Stimulated activated CD8-positive, alpha-beta memory T cell treated with anti-CD3 and anti-CD28 coated beads, Interleukin-4, amount 100 ng/mL, for 1 hour (primary cell): ENCODE measurements at places on chromosomes 3 and 15.

DNA sequence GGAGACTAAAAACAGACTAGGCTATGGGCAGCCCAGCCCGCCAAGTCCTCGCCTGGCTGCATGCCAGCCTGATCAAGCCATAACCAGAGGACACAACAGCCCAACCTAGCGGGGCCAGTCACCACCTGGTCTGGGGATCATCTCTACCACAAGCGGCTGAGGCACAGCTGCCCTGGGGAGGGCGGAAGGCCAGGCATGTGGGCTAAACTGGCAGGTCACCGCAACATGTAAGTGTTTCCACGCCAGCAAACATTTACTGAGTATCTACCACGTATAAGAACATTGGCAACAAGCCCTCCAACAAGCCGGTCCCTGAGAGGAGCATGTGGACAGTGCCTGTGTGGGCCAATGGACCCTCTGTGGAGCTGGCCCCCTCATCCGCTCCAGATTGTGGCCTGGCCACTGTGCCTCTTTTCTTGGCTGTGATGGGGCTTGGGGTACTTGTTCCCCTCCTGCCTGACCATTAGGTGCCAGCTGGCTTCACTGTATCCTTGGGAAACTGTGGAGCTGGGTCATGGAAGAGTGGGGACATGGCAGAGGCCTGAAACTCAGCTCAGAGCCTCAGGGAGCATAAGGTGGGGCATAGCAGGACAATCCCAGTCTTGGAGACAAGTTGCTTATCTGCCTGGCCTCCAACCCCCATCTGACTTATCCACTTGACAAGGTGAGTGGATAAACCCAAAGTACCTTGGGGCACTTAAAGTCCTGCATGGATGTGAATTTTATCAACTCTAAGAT lies 9.0 kb downstream of the UBXN7 start:
- DNase-seq = no peak

DNA sequence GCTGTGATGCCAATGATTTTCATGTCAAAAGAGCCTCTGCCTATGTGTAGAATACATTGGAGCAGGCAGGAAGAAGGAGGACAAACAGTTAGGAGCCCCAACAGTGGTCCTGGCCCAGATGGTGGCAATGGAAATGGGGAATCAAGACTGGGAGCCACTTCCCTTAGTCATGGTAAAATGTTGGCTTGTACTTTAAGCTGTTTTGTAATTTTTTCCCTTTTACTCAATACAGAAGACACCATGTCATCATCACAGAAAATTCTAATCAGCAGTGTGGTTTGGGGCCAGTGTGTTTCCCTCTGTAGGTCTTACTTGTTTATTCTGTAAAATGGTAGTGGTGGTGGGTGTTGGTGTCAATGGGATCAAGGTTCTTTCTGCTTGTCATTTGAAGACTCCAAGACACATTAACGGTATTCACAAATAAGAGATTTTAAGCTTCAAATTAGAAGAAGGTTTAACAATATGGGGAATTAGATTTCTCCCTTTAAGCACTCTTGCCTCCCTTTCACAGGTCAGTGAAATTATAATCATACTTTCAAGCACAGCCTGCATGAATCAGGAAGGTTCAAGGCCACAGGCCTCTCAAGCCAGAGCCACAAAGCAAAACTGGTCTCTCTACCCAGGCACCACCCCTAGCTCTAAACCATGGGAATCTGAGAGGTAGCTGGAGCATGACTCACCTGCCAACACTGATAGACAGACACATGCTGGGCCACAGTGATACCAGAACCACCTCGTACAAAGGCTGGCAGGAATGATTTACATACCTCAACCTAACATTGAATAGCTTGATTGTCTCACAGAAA lies 24.9 kb downstream of the SIAH2 start:
- DNase-seq = no peak

DNA sequence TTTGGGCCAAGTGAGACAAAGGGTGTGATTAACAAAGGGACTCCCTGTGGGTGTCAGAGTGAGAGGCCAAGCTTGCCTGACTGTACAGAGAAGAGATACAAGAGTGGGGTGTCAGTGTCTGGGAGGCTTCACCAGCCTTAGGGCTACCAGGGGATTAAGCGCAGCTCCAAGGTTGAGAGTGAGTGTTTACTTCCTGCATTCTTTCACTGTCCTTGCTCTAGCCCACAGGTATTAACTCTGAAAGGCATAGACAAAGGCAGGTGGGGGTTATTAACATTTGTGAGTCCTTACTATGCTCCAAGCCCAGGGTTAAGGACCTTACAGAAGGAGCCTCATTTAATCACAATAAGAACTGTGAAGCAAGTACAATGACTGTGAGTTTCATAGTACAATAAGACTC lies 107.6 kb downstream of the IL20RB start:
- DNase-seq = no peak

DNA sequence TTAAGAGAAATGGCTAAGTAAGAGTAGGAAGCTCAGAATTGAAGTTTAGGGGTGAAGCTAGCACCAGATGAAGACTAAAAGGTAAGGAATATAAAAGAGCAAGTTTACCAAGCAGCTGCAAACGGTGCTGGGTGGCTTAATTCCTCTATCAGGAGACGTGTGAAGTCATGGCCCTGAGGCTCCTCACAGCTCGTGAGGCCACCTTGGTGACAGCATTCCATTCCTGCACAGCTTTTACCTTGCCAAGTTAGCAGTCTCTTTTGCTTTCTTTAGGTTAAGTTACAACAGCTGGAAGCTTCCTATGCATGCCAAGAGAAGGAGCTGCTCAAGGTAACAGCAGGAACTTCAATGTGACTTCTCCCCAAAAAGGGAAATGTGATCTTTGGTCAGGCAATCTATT lies 6.4 kb downstream of the TMCO5A start:
- DNase-seq = no peak

DNA sequence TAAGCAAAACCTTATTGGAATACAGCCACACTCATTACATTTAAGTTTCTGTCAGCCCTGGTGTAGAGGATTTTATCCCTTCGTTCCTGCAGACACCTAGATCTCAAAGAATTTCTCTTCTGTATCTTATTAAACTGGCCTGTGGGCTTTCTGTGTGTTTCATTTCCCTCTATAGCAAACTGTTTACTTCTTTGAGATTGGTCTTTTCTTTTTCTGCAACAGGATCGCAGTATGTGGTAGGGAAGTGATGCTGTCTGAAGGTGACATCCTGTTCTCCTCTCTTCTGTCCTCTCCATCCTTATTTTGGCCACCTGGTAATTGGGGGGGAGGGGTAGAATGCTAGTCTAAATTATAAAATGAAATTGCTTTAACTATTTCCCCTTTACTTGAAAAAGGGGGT lies 25.5 kb downstream of the ATP1B3 start:
- no peak for DNase-seq

- no peak for DNase-seq
Observed at GRCh38 chr3:152611905-152612304, 223.0 kb upstream of the P2RY1 start.

DNA sequence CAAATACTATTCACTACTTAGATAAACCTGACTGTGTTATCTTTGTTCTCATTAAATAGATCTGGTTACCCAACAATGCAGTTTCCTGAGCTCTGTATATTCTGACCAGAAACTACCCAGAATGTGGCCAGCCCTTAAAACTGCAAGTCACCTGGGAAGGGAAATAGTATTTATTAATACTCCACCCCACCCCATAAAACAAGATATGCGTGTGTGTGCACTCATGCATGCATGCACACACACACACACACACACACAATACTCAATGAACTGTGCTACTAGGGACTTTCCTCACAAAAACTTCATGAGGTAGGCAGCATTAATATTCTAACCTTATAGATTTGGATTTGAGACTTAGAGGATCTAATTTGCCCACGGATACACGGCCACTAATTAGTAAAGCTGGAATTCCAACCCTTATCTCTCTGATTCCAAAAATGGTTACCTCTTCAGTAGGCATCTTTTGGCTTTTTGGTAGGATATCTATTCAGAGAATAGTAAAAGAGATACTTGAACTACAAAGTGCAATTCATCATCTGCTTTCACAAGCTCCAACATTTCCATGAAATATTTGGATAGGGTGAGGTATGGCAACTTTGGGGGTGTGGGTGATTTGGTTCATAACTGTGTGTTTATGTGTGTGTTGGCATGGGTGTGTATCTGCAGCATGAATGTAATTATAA lies 197.0 kb upstream of the CFAP20DC start:
- DNase-seq = no peak

DNA sequence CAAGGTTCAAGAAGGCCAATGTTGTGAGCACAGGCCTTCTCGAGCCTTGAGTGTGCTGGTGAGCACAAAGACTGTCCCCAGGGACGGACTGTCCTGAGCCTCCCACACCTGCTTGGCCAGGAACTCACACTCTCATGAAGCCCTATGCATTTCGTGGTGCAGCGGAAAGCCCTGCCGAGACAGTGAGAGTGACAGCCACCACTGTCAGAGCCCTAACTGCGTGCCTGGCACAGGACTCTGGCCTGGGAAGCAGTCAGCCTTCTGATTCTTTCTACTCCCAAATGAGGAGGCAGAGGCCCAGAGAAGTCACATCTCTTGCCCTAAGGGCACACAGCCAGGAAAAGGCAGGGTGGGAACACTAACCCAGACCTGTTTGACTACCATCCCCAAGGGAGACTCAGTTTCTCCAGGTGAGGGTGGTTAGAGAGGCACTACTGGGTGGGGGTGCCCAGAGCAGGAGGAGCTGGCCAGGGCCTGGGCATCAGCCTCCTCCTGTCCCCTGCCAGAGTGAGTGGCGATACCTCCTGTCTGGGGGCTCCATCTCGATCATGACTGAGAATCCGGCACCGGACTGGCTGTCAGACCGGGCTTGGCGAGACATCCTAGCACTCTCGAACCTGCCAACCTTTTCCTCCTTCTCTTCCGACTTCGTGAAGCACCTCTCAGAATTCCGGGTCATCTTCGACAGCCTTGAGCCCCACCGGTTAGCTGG lies 50.8 kb downstream of the SEMA3G start:
- DNase-seq = no peak

GRCh38 chr3:153372326-153372725 lies 210.3 kb downstream of the RAP2B start:
- DNase-seq = no peak

DNA sequence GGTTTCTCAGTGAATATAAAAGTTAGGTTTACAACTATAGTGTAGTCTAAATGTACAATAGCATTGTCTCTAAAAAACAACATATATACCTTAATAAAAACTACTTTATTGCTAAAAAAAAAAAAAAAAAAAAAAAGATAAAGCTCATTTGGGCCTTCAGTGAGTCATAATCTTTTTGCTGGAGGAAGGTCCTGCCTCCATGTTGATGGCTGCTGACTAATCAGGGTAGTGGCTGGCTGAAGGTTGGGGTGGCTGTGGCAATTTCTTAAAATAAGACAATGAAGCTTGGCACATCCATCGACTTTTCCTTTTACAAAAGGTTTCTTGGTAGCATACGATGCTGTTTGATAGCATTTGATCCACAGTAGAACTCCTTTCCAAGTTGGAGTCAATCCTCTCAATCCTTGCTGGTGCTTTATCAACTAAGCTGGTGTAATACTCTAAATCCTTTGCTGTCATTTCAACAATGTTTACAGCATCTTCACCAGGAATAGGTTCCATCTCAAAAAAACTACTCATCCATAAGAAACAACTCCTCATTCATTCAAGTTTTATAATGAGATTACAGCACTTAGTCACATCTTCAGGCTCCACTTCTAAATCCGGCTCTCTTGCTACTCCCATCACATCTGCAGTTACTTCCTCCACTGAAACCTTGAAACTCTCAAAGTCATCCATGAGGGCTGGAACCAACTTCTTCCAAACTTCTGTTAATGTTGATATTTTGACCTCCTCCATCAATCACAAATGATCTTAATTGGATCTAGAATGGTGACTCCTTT lies 13.3 kb downstream of the ZNF280D start:
- no peak for DNase-seq

DNA sequence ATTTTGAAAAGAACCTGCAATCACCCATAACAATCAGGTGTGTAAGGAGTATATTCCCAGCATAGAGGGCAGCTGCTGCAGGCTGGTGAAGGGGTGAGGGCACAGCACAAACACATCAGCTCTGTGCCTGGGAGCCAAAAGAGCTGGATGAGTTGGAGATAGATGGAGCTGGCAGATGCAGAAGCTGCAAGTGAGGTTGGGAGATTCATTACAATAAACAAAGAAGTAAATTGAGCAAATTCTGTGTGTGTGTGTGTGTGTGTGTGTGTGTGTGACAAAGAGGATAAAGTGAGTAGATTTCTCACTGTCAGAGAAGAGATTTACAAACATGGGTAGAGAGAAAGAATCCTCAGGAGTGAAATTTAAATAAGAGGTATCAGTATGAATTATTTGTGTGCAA lies 994.7 kb downstream of the EPHA3 start:
- no peak for DNase-seq

- no peak for DNase-seq
Observed at GRCh38 chr3:4162096-4162495, 141.1 kb upstream of the SETMAR start.

- no peak for DNase-seq
Observed at GRCh38 chr3:163692494-163692893, 1385.8 kb downstream of the SI start.

DNA sequence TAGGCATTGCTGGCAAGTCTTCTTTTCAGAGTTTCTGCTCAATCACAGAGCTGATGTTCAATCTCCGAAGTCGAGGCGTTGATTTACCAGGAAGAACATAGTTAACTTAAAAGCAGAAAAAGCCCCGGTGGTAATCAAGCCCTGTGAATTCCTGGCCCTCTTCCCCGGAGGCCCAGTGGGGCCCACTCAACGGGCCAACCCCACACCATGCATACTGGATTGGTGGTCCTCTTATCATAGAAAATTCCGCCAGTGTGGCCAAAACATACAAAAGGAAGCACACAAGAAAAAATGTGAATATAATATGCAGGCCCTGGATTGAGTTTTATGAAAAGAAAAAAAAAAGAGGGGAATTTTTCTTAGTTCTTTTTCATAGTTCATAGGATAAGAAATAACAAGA lies 873.0 kb upstream of the NR2F2 start:
- DNase-seq = no peak

DNA sequence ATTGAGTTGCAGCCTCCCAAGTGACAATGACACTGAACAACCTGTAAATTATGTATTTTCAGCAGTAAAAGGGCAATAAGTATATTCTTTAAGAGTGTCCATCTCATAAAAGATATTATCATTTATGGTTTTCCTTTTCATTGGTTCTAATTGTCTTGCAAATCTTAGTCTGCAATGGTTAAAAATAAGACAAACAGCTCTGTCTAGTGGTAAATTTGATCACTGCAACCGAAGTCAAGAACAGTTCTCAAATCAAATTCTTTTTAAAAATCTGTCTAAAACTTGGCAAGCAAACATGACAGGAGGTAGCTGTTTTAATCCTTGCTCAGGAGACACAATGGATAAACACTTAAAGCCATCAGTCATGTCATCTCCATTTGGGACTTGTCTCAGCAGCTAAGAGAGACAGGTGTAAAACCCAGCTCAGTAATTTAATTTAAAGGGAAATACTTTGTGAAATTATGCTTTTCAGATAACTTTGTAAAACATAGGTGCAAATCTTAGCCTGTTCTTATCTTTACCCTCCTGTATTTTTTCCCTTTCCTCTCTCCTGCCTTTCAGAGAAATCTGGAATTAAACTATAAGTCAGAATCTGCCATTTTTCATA lies 150.3 kb upstream of the ARHGEF26 start:
- no peak for DNase-seq

GRCh38 chr3:151282921-151283320 lies 4.6 kb upstream of the P2RY14 start:
- no peak for DNase-seq

GRCh38 chr3:129352045-129352444 lies 73.4 kb downstream of the HMCES start:
- DNase-seq = no peak

GRCh38 chr15:71892335-71892734 lies 82.0 kb downstream of the NR2E3 start:
- no peak for DNase-seq

- DNase-seq = no peak
Observed at GRCh38 chr3:193974671-193975535, 161.0 kb upstream of the HES1 start.

GRCh38 chr3:119604878-119605277 lies 7.2 kb downstream of the PLA1A start:
- DNase-seq = no peak
